ENCODE measurements at places on chromosomes 13 and 19. TPM values are rescaled to one million over a fixed set of nuclear protein-coding genes. Genes with fewer than 3 reads are reported as not detected.

DNA sequence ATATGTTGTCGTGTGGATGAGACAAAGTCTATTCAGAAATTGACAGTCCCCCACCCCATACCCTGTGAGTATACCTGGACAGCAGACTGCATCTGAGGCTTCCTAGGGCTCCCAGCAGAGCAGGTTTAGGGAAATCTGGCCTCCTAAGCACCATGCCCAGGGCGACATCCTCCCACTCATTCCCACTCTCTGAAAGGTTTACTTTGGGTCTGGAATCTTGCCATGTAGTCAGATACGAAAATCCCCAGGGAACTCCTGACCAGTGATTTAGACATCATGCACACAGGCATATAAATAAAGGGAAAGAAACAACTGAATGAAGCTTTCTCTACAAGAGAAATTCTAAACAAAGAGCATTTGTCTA is 717 bp upstream of the NALCN start:
- no peak for DNase-seq

- DNase-seq: no peak
These were observed 481.7 kb upstream of the PRR20A start for GRCh38 chr13:56659041-56659471.

DNA sequence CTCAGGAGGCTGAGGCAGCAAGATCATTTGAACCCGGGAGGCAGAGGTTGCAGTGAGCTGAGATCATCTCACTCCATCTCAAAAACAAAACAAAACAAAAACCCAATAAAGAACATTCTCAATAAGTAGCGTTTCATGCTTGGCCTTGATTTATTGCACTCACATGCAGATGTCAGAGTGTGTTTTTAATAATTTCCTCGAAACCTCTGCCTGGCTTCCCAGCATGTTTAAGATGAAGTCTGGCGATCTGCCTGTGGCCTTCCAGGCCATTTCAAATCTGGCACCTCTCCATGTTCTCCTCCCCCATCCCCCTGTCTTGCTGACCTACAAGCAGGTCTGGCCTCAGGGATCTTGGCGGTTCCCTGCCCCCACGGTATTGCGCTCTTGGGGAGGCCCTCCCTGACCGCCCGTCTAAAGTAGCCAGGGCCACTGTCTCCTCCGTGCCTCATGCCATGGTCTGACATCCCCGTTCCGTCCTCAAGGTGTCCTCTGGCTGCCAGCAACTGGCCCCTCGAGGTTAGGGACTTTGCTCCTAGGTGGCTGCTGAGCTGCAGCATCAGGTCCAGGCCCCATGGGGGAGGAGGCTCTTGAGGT is 1.6 kb downstream of the WDR88 start:
- DNase-seq: no peak

ZNF625 gene
- total RNA-seq: 5.3 TPM

PCDH17 gene
- total RNA-seq: not detected

Measured in MG63 (cell line).